ENCODE measurements at places on chromosomes 12 and 14.

DNA sequence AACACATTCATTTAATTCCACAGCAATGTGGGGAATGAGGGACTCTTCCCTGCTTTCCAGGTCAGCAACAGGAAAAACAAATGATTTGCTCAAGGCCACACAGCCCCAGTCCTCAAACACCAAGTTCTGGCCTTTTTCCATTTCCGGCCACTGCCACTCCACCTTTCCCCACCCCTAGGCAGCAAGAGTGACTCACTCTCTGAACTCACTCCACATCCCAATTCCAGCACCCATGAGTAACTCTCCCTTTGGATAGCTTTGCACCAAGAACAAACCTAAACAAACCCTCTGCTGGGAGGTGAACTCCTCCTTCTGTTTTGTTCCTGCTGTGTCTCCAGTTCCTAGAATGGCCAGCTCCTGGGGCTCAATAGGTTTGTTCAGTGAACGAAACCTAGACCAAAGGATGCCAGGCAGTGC lies 30.4 kb upstream of the PLEKHG6 start:
- no peak for DNase-seq

DNA sequence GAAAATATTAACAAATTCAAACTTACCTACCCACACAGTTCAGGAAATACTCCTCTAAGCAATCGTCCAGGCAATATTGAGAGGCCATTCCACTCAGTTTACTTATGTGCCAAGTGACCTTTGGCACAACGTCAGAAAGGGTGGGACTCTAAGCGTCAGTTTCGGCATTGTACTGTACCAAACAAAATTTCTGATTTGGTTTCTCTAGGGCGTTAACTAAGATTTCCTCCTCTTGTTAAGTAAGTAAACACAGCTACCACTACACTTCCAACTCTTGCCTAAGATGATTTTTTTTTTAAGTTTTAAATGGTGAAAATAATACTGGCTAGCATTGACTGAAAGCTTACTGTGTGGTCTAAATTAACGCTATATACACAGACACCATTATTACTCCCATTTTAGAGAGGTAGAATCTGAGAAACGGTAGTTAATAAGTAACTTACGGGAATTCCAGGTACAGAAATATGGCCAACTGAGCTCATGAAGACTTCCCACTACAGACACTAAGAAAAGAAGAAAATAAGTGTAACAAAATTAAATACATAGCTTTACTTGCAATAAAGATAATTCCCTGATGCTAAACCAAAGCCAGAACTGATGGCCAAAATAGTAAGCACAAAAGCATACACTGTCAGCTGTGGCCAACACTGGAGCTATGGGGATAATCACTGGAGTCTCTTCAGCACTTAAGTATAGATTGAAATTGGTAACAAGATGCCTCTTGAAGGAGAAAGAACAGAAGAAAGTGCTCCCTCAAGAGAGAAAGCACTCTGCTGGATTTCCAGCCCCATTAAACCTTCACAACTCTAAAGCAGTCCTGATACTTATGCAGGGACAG lies 76.1 kb downstream of the EPS8 start:
- no peak for DNase-seq

- no peak for DNase-seq
Measured at GRCh38 chr14:20247646-20248246, 8.7 kb downstream of the OR11H4 start.

DNA sequence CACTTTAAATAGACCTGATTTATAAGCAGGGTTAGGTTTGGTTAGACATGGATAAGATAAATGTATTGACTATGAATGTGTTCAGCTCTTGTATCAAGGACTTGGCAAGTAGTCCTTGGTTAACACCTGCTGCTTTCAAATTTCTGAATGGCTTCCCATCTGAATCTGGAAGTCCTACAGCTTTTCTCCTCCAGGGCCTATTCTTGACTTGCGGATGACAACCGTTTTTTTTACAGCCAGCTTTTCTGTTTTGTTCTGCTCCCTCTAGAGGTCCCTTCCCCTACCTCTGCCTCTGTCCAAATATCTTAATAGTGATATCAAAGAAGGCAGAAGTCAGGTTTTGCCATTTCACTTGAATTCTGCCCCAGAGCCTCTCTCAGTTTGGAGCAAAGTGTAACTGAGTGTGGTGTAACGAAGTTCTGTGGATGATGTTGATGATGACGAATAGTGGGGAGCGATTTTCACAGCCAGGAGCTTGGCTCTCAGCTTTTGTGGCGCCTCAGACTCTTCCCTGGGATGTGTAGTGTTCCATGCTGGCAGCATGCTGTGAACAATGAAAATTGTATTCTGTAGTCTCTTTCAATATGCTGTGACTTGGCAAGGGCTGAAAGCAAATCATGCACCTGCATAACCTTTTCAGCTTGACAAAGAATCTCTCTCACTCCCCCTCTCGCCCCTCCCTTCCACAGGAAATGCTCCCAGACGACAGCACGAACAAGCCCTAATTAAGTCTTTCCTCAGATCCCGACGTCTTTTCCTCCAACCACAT lies 5.0 kb upstream of the SLC4A8 start:
- no peak for DNase-seq

- no peak for DNase-seq
Measured at GRCh38 chr12:68336889-68337303, 4.7 kb upstream of the MDM1 start.

DNA sequence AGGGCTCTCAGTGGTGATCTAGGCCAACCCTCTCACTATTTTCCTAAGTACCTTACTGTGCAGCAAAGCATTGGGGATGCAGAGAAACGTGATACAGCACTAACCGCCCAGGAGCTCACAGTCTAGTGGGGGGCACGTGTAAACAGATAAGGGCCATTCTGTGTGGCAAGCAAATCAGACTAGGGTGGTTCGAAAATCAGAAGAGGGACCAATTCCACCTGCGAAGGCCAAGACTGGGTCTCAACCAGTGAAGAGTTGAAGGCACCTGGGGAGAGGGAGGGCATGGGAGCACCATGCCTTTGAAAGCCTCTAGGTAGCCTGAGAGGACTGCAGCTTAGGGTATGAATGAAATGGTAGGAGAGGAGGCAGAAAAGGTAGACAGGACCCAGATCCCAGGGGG lies 2.2 kb downstream of the PITPNM2 start:
- DNase-seq, result no peak

Data from NCI-H510A (cell line).